T-helper 2 cell (primary cell): ENCODE measurements at places on chromosomes 3 and 15.

DNA sequence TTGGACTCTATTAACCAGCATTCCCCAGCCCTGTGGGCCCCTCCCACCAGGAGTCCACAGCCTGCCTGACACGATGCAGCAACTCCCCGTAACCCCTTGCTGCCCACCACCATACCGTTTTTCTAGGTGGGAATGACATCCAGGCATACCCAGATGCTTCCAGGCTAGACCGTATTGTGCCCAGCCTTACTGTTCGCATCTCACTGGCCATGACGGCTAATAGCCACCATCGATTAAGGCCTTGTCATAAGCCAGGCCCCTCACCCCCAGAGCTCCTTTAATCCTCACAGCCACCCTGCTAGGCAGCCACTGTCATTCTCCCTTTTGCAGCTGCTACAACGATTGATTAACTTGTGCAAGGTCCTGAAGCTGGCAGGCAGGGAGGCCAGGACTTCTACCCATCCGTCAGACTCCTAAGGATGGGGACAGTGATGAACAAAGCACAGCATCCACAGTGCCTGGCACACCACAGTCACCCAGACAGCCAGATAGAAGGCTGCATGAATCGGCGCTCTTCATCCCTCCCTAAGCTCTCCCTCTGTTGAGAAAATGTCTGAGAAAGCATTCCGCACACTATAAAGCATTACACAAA lies 60.0 kb upstream of the FLNB start:
- DNase-seq = no peak

DNA sequence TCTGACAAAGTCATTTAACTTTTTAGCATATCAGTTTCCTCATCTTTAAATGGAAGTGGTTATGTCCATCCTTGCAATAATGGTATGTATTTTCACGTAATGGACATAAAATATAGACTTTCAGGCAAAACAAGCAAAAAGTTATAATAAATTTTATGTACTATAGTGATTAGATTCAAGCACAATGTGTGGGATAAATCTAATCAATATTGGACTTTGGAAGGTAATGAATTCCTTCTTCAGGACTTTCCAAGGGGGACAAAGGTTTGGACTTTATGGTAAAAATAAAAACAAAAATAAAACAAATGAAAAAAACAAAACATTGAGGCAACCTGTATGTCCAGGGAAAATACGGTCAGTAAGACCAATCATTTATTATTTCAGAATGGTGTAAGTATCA lies 357.7 kb downstream of the ROBO1 start:
- no peak for DNase-seq

- no peak for DNase-seq
Measured at GRCh38 chr3:116342499-116342898, 102.8 kb downstream of the LSAMP start.

DNA sequence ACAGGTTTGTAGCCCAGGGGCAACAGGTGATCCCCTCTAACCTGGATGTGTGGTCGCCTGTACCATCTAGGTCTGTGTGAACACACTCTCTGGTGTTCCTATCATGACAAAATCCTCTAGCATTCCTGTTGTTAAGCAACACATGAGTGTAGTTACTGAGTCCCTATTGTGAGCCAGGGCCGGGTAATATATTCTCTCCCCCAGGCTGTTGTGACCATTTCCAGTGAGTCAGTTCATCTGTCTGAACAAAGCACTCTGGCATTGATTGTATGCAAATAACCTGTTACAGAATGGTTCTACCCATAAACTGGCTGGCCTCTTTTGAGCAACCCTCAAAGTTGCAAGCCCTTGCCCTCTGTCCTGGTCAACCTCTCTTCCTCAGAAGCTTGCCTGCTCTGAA lies 2.6 kb upstream of the FLNB start:
- no peak for DNase-seq

DNA sequence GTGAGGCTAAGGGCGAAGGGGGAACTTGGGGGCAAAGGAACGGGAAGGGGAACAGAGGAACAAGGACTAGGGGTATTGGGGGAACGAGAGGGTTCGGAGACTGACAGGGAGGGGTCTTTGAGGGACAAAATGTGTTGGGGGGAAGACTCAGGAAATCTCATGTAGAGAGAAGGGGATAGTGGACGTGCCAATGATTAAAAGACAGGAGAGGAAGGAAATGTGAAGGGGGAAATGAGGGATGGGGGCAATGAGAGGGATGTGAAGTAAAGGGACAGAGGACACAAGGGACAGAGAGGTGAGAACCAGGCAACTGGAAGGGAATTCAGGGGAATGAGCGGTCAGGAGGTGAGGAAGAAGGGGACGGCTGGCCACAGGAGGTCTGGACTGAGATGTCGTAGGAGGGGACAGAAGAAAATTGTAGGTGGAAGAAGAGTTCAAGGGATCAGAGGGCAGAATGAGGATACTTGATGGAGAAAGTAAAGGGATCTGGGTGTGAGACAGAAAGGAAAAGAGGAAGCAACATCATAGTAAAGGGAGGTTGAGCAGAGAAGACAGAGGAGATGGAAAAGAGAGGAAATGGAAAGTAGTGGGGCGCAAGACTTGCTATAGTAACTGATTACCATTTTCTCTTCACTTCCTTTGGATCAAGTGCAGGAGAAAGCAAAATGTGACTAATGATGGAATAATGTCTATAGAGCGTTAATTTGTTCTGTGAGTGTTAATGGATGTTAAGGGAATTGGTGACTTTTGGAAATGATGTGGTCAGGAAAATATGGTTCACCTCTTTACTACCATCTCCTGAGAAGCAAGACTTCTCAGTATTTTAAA lies 749 bp downstream of the RAB8B start:
- DNase-seq = no peak

GRCh38 chr15:37142371-37142770 lies 42.0 kb upstream of the MEIS2 start:
- no peak for DNase-seq

DNA sequence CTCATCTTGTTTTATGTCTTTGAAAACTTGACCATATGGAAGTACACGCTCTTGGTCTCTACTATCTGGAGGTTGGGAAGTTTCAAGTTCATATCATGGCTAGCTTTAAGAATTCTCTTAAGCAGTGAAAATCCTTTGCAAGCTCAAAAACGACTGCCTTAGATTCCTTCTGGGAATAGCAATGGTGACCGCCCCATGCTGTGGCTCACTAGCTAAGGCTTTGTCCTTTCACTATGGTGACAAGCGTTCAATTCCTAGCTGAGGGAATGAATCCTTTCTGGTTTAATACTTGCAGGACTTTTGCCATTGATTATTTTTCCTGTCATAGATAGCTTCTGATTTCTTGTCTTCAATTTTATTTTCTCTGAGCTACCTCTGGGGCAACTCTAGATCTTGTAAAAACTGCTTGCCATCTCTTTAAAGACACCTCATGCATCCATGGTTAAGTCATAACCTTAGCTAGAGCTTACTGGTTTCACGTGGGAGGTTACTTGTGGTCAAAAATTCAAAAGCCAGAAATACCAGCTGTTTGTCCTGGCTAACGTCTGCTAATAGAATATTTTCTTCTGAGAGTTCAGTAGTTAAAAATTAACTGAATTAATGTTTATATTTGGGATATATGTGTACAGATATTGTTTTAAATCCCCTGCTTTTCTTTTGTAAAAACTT lies 673.4 kb upstream of the CBLB start:
- DNase-seq = no peak
